ENCODE measurements at places on chromosomes 12 and 14. TPM values are rescaled to one million over a fixed set of nuclear protein-coding genes. Genes with fewer than 3 reads are reported as not detected.

Gene RASSF9
- total RNA-seq: not detected

Gene GPN3
- total RNA-seq: 19.5 TPM

Gene MLEC
- 129 TPM for total RNA-seq

Gene KSR2
- 0.15 TPM for total RNA-seq

Gene LRCOL1
- not detected for total RNA-seq

Gene TAS2R9
- total RNA-seq: 0.27 TPM

Gene FERMT2
- total RNA-seq: 1.6 TPM

Gene RNASE7
- total RNA-seq: not detected

Gene SDS
- not detected for total RNA-seq

Gene LRRC43
- 0.29 TPM for total RNA-seq

Gene PDZRN4
- total RNA-seq: not detected

Gene PRIM1
- 39.1 TPM for total RNA-seq

Gene KCNJ8
- not detected for total RNA-seq

Gene NTF3
- total RNA-seq: not detected

Gene RNF31
- 145 TPM for total RNA-seq

Gene AHSA1
- total RNA-seq: 159 TPM

Gene BMAL2
- 58.0 TPM for total RNA-seq

Gene TMCC3
- 0.37 TPM for total RNA-seq

Gene A2ML1
- not detected for total RNA-seq

Data from T-helper 1 cell treated with Interleukin-12 subunit alpha and Interleukin-12 subunit beta and Interleukin-4 antibody, amounts not matched to agents 30 ng/mL and 1 ng/mL, for 36 hours (primary cell).